CD8-positive, alpha-beta memory T cell (primary cell): ENCODE measurements at places on chromosomes 6 and 20.
A peak's percentile ranks its signal among the peaks of the same experiment; 100 is the strongest.

GRCh38 chr20:36861875-36862801, 13.8 kb upstream of the TLDC2 start:
- no peak for DNase-seq

GRCh38 chr6:34237722-34238584, 1.3 kb downstream of the HMGA1 start:
- peak; percentile 83 for DNase-seq

GRCh38 chr20:19964289-19965265, 52.6 kb upstream of the NAA20 start:
- no peak for DNase-seq

- no peak for DNase-seq
Measured at GRCh38 chr20:4244700-4245485, 229.5 kb upstream of the RNF24 start.

DNA sequence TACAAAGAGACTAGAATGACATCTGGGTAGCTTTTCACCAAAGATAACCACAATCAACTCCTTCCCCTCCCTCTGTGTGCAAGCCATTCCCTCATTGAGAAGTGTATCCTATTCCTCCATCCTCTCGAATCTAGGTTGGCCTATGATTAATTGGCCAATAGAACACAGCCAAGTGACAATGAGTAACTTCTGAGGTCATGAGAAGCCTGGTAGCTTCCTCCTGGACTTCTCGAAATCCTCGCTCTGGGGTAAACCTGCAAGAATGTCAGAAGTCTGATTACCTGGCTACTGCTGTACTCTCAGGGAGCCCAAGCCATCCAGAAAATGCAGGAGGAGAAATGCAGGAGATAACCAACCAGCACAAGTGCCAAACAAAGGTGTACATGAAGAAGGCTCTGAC, 13.1 kb downstream of the ARHGAP18 start:
- no peak for DNase-seq
